Activated CD4-positive, alpha-beta T cell treated with anti-CD3 and anti-CD28 coated beads, Interleukin-2, amount 10 ng/mL, durations not matched to agents 7 days and 5 days (primary cell): ENCODE measurements at places on chromosomes 7 and 10. TPM values are rescaled to one million over a fixed set of nuclear protein-coding genes. Genes with fewer than 3 reads are reported as not detected.

- DNase-seq = no peak
Measured at GRCh38 chr10:31739146-31739545, 189.5 kb downstream of the ARHGAP12 start.

The SGCE gene
- not detected for total RNA-seq

- no peak for DNase-seq
Measured at GRCh38 chr10:29634764-29635625, at the start of gene SVIL. SVIL (minus strand) TSS chr10:29634971; CDS start chr10:29555058, 79,913 bp downstream.

The JCAD gene
- not detected for total RNA-seq

DNA sequence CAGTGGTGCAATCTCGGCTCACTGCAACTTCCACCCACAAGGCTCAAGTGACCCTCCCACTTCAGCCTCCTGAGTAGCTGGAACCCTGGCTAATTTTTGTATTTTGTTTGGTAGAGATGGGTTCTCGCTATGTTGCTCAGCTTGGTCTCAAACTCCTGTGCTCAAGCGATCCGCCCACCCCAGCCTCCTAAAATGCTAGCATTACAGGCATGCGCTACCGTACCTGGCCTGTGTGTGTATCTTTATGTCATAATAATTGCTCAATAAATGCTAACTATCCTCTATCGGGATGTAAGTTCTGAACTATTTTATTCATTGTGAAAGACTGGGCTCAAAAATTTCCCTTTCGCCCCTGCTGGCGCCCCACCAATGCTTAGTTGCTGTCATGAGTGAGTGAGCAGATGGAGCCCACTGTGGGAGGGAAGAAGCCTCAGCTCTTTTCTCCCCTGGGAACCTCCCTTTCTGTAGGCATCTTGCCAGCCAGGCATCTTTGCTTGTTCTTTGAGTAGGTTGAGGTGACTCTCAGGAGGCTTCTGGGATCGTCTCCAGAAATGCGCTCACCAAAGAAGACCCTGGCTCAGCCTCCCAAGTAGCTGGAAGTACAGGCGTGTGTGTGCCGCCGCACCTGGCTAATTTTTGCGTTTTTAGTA lies 38.3 kb downstream of the CAMK1D start:
- DNase-seq = no peak

The IRF5 gene
- total RNA-seq = 6.5 TPM

GRCh38 chr10:43427166-43427825 lies 9.6 kb upstream of the ZNF487 start:
- DNase-seq = peak; percentile 57

The OR6B1 gene
- not detected for total RNA-seq

- no peak for DNase-seq
Measured at GRCh38 chr7:99497766-99498545, 2.1 kb downstream of the ZNF394 start.

The SLC4A2 gene
- 106 TPM for total RNA-seq
